ENCODE measurements at places on chromosomes 6 and 20.
A peak's percentile ranks its signal among the peaks of the same experiment; 100 is the strongest.

DNA sequence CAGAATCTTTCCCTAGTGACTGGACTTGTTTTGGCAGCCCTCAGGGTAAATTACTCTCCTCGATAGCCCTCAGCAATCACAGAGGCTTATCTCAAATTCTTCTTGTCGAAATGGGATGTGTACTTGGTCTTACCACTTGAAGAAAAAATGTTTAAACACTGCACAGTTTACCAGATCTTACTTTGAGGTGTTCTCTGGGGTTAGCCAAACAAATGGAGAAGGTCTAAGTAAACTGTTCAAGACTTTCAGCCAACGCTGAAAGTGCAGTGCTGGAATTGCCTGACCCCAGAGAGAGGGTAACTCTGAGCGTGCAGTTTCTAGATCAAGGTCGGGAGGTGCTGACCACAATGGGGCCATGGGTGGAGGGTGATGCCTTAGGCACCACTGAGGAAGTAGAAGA, 39.2 kb downstream of the MYLIP start:
- DNase-seq, result no peak

DNA sequence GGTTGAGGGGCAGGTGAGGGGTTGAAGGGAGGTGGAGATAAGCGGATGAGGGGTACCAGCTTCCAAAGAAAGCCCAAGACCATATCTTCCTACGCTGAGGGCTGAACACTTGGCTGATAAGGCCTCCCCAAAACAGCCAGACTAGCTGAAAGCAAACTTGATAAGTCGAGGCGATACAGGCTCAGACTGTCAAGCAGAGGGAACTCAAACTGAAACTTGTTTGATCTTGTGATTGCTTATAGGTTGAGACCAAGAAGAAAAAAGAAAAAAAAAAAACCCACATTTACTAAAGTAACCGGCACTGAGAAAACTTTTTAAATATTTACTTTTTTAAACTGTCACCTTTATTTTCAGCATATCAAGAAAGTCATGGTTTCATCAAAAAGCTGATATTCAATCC, 73.6 kb downstream of the TRERF1 start:
- no peak for DNase-seq

- DNase-seq, result no peak
Observed at GRCh38 chr6:38268342-38268741, 371.4 kb downstream of the BTBD9 start.

DNA sequence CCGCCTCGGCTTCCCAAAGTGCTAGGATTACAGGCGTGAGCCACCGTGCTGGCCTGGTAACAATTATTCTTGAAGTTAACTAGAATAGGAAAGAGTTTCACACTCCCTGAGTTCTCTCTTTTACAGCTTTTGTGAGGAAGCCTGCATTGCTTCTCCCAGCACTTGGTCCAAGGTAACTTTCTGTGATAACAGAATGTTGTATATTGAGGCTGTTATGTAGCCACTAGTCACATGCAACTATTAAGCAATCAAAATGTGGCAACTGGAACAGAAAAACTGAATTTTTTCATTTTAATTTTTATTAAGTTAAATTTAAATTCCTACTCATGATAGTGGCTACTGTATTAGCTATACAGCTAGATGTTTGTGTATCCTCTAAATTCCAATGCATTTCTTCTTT, 2.5 kb downstream of the TRIM38 start:
- DNase-seq, result no peak

- DNase-seq, result no peak
Observed at GRCh38 chr6:137798846-137799245, 68.2 kb upstream of the TNFAIP3 start.

GRCh38 chr6:33200219-33201146, at the start of the genes RXRB and SLC39A7:
RXRB (minus strand) TSS chr6:33200665; CDS start chr6:33200476, 189 bp downstream.
SLC39A7 (plus strand) TSS chr6:33200867; CDS start chr6:33201246, 379 bp downstream.
- DNase-seq, result peak; percentile 100

DNA sequence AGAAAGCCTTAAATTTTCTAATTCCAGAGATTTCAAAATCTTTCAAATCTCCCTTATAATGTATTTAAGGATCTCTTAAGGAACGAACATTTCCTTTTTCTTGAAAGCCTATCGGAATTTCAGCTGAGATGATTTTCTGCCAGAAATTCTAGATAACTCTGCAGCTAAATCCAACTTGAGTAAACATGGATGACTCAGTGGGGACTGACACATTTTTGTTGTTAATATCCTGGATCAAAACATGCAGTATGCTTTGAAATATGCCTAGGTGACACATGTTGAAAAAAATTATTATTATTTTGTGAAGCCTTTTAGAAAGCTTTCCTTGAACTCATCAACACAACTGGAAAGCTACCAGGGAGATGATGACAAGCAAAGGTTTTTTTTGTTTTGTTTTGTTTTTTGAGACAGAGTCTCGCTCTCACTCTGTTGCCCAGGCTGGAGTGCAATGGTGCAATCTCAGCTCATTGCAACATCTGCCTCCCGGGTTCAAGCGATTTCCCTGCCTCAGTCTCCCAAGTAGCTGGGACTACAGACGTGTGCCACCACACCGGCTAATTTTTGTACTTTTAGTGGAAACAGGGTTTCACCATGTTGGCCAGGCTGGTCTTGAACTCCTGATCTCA, 140.1 kb upstream of the SNX9 start:
- DNase-seq, result no peak

DNA sequence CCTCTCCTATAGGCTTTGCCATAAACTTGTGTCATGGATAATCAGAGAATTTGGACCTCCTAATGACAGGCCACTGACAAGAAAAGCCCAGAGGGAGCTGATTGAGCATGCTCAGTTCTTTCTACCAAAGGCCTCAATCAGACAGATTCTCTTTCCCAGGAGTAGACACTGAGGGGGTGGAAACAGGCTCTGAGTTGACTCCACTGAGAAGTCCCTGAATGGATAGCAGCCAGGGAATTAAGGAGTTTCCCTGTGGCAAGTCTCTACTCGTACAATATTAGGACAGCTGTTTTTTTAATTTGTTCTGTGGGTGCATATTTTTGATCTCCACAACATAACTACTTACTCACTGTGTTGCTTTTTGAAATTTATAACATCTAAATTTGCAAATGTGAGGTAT, 63.3 kb downstream of the SLC16A10 start:
- no peak for DNase-seq

GRCh38 chr20:10427060-10427692, 6.8 kb downstream of the MKKS start:
- peak; percentile 81 for DNase-seq

DNA sequence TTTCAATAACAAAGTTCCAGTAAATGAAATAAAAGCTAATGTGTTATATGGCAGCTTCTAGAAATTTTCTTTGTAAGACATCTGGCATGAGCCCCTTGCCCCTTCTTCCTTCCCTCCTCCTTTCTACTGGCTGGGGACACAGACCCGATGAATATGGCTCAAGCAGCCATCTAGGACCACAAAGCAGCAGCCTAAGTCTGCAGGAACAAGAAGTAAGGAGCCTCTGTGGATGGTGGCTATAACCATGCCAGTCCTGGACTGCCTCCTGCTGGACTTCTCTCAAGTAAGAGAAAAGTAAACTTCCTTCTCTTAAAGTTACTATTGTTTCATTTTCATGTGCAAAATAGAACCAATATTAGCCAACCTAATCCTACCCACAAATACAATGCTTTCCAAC, 114.9 kb upstream of the DST start:
- peak; percentile 69 for DNase-seq

- peak; percentile 79 for DNase-seq
Observed at GRCh38 chr6:33761922-33762629, 15.4 kb upstream of the IP6K3 start.

- peak; percentile 94 for DNase-seq
Observed at GRCh38 chr6:167350731-167351655, 26.1 kb downstream of the TTLL2 start.

DNA sequence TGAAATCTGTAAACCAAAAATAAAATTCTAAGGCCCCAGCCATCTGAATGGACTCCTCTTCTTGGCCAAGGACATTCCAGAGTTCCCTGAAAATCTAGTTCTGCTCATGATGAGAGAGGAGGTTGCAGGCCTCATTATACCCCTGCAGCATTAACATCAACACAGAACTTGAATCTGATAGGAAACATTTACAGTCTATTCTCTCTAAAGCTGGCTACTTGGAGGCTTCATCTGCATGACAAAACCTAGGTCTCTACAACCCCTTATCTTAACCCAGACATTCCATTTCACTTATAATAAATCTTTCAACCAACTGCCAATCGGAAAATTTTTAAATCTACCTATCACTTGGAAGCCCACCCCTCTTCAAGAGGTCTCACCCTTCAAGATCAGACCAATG, 15.7 kb downstream of the RTN4IP1 start:
- no peak for DNase-seq

- no peak for DNase-seq
Observed at GRCh38 chr6:157994125-157994795, 12.6 kb downstream of the SYNJ2 start.

DNA sequence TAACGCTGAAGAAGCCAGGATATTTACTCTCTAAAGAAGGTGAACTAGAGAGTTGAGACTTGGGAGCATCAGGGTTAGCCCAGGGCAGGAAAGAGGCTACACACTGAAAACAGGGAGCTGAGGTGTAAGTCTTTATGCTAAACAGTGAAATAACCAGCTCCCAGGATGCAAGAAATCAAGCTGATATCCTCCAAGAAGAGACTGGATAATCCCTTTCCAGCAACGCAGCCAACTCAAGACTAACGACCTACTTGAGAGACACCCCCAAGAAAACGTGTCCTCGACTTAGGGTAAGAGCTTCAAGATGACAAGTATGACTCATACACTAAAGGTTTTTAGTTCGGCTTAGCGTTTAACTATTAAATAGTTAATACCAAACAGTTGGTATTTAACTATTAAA, 202.2 kb downstream of the TASP1 start:
- DNase-seq, result no peak

DNA sequence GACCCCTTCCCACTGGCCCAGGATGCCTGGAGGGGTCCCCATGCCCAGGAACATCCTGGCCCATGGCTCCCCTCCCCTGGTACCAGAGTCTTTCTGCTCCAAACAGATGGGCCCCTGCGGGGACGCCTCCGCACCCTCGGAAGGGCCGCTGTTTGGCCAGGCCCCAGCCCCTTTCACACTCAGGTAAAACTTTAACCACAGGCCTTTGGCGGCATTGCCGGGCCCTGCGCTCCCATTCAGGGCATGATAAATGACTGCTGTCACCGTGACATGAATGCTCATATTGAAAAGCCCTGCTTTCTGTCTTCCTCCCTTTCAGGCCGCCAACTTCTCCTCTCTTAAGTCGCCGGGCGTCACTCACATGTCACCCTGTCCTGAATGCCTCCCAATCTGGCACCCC, 141.5 kb upstream of the TOP1 start:
- no peak for DNase-seq

- peak; percentile 89 for DNase-seq
Observed at GRCh38 chr6:52389626-52390360, 27.8 kb downstream of the PAQR8 start.

DNA sequence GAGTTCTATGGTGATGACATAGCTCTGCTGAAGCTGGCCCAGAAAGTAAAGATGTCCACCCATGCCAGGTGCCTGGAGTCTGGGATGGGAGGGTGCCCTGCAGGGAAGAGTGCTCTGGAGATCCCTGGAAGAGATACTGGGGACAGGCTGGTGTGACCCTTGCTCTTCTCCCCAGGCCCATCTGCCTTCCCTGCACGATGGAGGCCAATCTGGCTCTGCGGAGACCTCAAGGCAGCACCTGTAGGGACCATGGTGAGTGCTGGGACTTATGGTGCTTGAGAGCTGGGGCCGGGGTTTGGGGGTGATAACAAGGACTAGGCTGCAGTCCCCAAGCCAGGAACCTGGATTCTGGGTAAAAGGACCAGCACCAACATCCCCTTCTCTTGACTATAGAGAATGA, 2.2 kb upstream of the CFB start:
- no peak for DNase-seq

DNA sequence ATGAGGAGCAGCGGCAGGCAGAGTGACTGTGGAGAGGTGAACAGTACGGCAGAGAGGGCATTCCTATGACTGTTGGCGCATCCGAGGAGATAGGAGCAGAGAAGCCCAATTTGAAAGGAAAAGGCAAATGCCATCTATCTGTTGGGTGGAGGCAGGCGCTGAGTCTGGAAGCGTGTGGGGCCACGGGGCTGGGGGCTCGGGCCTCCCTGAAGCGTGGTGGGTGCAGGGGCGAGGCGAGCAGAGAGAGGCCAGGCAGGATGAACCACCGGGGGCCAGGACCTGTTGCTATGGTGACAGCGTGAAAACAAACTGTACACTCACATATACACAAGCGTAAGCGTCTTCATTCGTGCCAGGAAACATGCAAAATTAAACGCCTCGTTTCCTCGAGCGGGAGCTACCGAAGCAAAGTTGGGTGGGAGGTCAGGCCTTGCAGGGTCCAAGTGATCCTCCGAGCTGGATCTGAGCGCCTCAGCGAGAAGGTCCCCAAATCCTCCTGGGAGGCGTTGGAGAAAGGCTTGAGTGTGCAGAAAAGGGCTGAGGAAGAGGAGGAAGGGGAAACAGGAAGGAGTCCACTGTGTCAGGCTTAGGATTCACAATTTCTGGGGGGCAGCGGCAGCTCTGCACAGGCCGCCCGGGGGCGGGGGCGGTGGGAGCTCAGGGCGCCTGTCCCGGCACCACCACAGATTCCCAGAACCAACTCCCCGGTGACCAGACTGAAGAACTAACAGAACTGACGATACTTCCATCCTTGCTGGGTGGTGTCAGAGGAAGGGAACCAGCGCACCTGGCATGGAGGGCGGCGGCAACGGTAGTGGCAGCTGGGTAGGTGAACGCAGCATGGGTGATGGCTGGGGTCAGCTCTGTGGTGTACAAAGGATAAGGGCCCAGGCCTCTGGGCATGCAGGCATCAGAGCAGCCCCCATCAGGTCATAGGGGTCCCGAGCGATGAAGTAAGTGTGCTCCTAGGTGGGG, 68.2 kb downstream of the KHDC1L start:
- DNase-seq, result no peak

DNA sequence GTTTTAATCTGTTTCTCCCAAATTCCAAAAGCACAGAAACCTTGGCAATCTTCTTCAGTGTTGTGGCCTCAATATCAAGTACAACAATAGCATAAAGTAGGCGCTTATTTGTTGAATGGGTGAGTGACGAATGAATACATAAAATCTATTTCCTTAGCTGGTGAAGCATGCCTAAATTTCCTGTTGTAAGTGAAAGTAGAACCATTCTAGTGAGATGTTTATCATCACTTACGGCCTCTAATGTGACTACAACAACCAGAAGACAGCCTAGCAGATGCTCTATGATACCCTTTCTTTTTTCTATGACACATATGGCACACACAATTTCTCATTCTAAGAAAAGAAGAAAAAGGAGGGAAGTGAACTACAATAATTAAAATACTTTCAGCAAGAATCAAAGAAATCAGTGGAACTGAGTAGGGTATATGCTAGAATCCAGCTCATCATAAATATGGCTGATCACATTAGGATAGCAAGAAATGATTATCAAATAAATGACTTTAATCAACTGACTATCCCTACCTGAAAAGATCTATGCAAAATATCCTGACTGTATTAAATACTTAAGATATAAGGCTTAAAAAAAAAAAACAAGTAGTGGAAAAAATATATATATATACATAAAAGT, 67.4 kb downstream of the BTBD9 start:
- DNase-seq, result peak; percentile 53

- no peak for DNase-seq
Observed at GRCh38 chr20:23318347-23318746, 32.2 kb upstream of the NXT1 start.

GRCh38 chr6:148762231-148762630, 15.4 kb downstream of the UST start:
- no peak for DNase-seq
